ENCODE measurements at places on chromosomes 13 and 19. TPM values are rescaled to one million over a fixed set of nuclear protein-coding genes. Genes with fewer than 3 reads are reported as not detected.

GRCh38 chr13:65085977-65086376, 2144.2 kb downstream of the PCDH9 start:
- no peak for DNase-seq

GRCh38 chr19:46821512-46822409, 28.9 kb downstream of the AP2S1 start:
- DNase-seq = no peak

DNA sequence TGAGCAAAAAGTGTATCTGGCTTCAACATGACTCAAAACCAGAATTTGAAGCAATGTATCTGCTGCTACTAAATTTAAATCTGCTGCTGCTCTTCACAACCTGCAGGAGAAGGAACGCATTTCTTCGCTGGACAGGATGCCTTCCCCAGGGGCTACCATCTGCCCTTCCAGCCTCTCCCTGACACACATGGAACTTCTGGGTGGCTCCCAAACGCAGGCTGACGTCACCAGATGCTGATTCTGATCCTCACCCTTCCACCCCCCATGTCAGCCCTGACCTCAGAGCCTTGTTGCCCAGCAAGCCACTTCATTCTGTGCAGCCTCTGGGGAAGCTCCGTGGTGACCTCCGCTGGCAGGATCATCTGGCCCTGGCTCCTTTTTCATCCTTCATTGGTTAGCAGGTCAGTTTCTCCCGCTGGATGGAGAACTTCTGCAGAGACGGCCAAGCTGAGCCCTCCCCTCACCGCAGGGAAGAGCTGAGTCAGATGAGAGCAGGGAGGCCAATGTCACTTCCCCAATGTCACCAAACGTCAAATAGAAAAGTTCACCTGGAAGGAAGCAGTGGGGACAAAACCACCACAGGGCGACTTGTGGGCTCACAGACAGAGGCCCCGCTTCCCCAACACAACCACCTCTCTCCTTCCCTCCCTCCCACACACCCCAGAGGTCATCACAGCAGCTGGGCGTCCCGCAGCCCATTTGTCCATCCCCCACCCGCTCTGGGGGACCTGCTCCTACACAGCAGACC, 14.0 kb upstream of the RAB20 start:
- no peak for DNase-seq

Gene DNAAF3
- not detected for total RNA-seq

- DNase-seq = no peak
These were observed at the start of gene GIPC3 for GRCh38 chr19:3585301-3586126. Gene GIPC3 (plus strand): TSS chr19:3585478. CDS start chr19:3585598, 120 bp downstream.

Gene IZUMO4
- total RNA-seq = 2.9 TPM

Gene ZSWIM9
- 2.0 TPM for total RNA-seq

GRCh38 chr13:53250977-53251376, 222.4 kb downstream of the OLFM4 start:
- no peak for DNase-seq

GRCh38 chr19:22807061-22807835, 23.3 kb upstream of the ZNF99 start:
- no peak for DNase-seq

- DNase-seq = no peak
These were observed 55.9 kb upstream of the SERP2 start for GRCh38 chr13:44317752-44318151.

GRCh38 chr13:93948162-93948922, 531.1 kb downstream of the DCT start:
- DNase-seq = no peak

Gene ZNF844
- total RNA-seq = 13.5 TPM
